ENCODE measurements at places on chromosomes 5 and 9.

DNA sequence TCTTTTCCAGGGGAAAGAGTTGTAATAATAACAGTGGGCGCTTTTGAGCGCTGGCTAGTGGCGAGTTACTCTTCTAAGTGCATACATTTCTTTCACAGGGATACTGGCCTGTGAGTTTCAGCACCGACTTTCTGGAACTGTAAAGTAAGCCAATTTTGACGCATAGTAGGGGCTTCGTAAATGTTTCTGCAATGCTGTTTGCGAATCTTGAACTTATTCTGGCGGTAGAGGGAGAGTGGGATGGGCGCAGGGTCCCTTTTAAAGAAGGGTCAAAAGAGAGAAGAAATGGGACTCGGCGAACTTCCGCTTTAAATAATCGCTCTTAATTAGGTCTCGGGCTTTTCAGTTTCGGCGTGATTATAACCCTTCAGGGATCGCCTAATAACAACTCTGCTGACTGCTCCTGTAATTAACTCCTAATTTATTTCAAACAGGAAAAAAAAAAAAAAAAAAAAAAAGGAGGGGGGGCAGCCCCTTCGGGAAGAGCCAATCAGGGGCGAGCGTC is 351 bp upstream of the MSX2 start:
- no peak for DNase-seq

DNA sequence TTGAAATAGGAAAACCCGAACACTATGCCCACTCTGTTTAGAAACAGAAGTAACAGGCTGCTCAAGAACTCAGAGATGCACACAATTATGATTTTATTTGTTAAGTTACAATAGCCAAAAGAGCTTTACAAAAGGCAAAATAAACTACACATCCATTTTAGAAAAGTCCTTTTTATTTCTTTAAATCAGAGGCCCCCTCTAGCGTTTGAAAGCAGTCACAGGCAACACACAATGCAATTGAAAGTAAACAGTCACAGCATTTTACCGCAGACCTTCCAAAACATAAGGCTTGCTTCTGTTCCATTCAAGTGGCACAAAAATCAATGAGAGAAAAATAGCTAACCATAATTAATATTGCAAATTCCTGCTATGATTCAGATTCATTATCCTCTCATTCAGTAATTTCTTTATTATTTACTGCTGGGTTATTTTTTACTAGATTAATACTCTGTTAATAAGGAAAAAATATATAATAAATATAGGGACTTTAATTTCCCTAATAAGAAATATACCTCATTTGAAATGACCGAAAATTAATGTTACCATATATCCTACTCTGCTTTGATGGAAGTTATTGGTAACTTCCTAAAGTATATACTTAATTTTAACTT is 78.3 kb downstream of the CEP120 start:
- no peak for DNase-seq

- no peak for DNase-seq
Observed at GRCh38 chr5:91946870-91947269, 563.8 kb upstream of the ARRDC3 start.

DNA sequence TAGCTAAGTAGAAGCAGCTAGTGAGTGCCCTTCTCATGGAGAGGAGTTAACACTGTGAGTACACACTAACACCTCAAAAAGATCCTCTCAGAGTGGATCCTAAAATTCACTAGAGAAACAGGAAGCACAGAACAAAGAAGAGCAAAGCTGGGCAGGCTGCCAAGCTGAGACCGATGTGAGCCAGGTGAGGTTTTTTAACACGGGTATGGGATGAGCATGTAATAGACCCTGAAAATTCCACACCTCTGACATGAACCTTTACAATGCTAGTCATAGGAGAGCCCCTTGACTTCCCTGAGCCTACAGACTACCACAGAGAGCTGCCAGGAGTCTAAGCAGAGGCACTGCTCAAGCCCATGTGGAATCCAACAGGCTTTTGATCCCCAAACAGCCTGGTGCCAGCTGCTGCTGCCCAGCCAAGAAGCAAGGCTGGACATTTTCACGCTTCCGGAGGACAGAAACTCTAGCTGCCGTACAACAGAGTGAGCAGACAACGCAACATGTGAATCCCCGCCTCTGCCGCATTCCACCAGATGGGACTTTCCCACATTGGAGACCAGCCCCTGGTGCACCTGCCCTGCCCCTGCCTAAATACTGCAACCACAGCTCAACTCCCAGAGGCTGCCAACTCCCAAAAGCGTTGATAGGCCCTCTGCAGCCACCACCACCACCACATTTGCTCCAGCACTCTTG is 280.8 kb downstream of the CDH10 start:
- DNase-seq = no peak
